ENCODE measurements at places on chromosomes 2 and 18.

- no peak for DNase-seq
Observed at GRCh38 chr18:54396760-54397159, 39.1 kb downstream of the C18orf54 start.

GRCh38 chr2:136874258-136874657 is 108.9 kb downstream of the THSD7B start:
- DNase-seq, result no peak

DNA sequence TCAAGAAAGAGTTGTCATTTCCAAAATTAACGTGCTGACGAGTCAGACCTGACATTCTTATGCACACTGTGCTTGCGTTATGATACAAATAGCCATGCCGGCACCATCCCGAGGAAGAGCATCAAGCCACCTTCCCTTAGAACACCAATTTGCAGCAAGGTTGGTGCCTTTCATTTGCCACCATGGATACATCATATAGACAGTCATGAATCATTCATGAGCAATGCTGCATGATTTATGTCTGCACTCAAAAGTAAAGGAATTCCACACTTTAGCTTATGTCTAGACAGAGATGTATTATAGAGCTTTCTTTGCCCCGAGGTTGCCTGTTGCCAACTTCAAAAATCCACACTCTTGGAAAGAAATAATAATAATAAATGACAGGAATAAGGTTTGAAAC is 166.9 kb downstream of the VWC2L start:
- no peak for DNase-seq

- no peak for DNase-seq
Observed at GRCh38 chr2:186477790-186478189, 8.3 kb upstream of the ZC3H15 start.

DNA sequence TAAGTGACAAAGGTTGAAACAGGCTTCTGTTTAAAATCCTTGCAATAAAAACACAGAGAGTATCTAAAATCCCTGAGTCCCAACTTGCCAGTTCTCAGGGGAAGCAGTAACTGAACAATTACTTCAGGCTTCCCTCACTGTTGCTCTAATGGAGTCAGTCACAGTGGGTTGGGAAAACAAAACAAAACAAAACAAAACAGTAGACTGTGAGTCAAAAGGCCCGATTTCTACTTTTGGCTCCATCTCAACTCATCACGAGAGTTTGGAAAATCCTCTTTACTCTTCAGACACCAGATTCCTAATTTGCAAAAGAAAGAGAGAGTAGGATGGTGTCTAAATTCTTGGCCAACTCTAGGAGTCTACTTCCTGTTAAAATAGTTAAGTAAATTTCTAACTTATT is 1.1 kb downstream of the FSHR start:
- no peak for DNase-seq

GRCh38 chr2:8529706-8530277 is 152.1 kb upstream of the ID2 start:
- DNase-seq, result no peak

DNA sequence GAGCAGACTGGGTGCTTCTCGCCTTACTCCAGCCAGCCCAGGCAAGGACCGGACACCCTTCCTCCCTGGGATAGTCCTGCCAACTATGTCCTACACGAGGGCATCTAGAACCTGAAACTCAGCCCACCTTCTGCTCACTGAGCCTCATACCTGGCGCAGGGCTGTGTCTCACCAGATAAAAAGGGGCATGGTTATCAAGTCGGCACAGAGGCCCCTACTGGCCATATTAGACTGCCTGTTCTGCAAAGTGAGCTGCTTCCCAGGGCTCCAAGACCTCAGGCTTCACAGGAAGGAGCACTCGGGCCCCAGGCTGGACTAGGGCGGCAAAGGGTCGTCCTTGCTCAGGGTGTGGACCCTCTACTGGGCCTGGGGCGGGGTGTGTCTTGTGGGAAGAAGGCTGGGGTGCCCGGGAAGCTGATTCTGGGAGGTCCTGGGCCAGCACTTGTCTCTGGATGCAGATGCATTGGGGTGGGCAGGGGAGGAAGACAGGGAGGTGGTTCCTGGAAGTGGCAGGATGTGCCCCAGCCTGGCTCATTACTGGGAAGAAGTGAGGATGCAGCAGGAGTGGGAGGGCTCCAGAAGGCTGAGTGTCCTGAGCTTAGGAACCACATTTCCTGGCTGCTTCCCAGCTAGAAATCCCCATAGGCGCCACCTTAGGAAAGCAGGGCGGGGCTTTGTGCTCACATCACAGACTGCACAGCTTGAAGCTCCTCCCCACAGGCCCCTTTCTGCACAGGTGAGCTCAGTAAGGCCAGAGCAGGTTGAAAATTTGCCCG is 19.6 kb downstream of the EHD3 start:
- no peak for DNase-seq

DNA sequence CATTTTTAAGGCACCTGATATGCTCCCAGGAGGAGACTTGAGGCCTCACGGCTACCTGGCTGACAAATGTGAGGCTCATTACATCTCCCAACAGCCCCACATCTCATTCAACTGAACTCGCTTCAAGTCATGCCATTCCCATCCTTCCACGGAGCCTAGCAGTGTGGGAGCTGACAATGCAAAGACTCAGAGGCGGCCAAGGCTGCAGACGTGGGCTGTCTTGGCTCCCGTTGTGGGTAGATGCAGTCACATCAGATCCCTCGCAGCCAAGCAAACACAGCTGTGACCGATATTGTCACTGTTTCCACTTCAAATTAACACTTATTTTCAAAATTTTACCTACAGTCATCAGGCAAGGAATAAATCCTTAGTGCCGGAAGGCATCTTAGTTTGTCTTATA is 64.0 kb upstream of the TRIB2 start:
- no peak for DNase-seq

DNA sequence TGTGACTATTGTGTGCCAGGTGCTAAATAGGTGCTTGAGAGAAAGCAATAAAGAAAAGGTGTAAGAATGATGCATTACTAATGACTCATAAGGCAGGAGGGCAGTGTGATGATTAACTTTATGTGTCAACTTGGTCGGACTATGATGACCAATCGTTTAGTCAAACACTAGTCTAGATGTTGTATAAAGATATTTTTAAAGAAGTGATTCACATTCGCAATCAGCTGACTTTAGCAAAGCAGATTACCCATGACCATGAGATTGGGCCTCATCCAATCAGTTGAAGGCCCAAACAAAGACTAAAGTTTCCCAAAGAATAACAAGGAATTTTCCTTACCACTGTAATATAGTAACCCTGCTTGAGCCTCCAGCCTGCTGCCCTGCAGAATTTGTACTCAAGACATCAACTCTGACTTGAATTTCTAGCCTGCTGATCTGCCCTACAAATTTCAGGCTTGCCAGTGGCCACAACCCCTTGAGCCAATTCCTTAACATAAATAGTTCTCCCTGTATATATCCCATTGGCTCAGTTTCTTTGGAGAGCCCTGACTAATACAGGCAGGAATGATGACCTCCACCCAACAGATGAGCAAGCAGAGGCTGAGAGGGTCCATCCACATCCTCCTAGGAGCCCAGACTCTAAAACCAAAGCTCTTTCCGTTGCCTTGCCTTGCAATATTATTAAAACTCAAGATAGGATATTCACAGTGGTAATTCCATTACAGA is 132.6 kb downstream of the ACTR3 start:
- no peak for DNase-seq

GRCh38 chr2:207432453-207432852 is 97.3 kb upstream of the CREB1 start:
- no peak for DNase-seq

DNA sequence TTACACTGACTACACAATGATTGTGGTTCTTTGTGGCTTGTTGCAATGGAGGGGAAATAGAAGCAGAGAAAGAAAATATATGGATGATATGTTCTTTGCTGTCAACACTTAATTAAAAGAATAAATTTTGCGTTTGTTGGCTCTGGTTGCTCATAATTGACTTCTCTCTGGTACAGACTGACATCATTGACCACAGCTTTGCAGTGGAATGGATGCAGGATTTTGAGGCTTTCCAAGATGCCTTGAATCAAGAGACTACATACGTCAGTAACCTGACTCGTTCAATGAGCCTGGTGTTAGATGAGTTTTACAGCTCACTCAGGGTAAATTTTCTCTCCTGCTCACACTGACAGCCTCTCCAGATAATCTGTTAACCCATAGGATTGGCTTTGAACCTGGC is 9.9 kb downstream of the GPN1 start:
- DNase-seq, result no peak

DNA sequence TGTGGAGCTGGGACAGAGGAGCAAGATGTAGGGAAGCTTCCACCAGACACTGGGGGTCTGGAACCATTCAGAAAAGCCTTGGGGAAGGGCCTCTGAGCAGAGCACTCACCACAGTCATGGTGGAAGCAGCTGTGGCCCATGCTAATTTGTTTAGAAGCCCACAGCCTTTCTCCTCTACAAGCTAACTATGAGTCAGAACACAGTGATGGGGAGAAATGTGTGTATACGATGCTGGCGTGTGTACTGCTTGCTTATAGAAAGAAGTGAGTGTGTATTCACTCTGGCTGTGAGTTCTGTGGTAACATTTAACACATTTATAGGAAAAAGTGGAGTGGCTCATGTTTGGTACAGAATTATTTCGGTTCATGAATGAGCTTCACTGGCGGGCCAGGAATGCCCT is 157.0 kb upstream of the ACAA2 start:
- DNase-seq, result no peak

GRCh38 chr2:135839713-135840112 is 2.7 kb upstream of the LCT start:
- DNase-seq, result no peak

GRCh38 chr18:51765606-51766360 is 568.3 kb upstream of the MEX3C start:
- no peak for DNase-seq

GRCh38 chr18:35201256-35201931 is 39.4 kb upstream of the ZNF397 start:
- no peak for DNase-seq

DNA sequence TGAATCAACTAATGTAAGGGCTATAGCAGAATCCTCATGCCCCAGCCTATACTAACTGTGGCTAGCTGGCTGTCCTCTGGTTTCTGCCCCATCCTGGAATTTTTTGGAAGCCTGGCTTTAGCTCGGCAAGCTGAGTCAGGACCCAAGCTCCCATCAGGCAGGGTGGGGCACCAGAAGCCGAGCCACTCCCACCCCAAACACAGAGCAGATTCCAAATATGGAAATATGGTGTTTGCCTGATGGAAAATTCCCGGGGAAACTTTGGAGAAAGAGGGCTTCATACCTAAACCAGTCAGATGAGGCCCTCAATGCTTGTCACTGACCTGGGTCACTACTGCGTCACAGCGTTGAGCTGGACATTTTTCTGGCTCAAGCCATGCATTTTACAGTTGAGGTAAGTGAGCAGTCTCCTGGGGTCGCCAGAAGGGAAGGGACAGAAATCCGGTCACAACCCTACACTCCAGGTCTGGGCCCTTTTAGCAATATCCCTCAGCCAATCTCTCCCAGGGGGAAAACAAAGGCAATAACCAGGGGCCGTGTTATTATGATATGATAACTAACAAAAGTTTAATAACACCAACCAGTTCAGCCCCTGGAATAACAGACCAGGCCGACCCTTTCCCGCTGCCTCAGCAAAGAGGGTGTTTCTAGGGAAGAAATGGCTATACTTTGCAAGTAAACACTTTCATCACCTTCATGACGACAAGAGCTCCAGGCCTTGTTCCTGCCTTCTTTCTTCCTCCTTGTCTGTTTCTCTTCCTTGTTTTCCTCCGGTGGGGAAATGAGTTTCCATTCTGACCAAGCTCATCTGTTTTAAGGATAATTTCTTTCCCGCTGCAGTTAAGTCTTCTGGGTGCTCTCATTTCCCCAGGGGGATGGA is 37.7 kb downstream of the PSD4 start:
- no peak for DNase-seq
